ENCODE measurements at places on chromosomes 4 and X.

DNA sequence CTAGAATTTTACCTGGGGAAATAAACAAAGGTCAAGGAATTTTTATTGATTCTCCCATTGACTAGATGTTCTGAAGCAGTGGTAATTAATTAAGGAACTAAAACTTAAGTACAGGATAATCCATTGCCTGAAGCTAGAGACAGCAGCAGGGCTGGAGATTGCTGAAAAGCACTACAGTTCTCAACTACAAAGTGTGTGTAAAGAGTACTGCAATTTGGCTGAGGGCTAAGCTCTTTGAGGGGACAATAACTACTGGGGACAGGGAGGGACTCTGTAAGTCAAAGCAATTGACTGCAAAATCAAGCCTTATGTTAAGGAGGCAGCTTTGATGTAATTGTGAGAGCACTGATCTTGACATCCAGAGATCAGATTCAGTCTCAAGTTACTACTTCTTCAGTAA is 260.4 kb downstream of the GALNTL6 start:
- no peak for DNase-seq

- DNase-seq: no peak
Measured at GRCh38 chr4:156547891-156548290, 423.7 kb downstream of the PDGFC start.

- DNase-seq: no peak
Measured at GRCh38 chrX:47846040-47846439, 9.3 kb downstream of the ZNF81 start.

- DNase-seq: no peak
Measured at GRCh38 chr4:153271820-153272219, 67.6 kb downstream of the TRIM2 start.

- peak; percentile 34 for DNase-seq
Measured at GRCh38 chr4:183658362-183659028, 490 bp downstream of the RWDD4 start.

GRCh38 chrX:51242212-51242611 is 90.4 kb upstream of the NUDT10 start:
- no peak for DNase-seq

DNA sequence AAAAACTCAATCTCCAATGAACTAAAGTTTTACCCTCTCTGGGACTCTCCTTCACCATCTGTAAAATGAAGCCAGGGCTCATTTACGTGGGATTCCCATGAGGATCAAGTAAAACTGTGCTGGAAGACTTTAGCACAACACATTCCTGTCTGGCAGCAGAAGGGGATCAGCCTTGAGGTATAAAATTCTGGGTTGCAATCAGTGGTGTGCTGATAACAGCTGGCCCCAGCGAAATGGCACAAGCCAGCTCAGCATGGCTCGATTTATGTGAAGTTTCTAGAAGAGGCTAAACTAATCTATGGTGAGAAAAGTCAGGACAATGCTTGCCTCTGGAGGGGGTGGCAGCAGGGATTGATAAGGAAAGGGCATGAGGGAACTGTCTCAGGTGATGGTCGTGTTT is 28.4 kb downstream of the ZNF630 start:
- no peak for DNase-seq

- no peak for DNase-seq
Measured at GRCh38 chr4:15405018-15405417, 22.8 kb upstream of the C1QTNF7 start.

Measured in MCF 10A (cell line).